ENCODE measurements at places on chromosomes 11 and 22. TPM values are rescaled to one million over a fixed set of nuclear protein-coding genes. Genes with fewer than 3 reads are reported as not detected.

VPREB1 gene
- total RNA-seq = not detected

SLC22A6 gene
- total RNA-seq = not detected

DNA sequence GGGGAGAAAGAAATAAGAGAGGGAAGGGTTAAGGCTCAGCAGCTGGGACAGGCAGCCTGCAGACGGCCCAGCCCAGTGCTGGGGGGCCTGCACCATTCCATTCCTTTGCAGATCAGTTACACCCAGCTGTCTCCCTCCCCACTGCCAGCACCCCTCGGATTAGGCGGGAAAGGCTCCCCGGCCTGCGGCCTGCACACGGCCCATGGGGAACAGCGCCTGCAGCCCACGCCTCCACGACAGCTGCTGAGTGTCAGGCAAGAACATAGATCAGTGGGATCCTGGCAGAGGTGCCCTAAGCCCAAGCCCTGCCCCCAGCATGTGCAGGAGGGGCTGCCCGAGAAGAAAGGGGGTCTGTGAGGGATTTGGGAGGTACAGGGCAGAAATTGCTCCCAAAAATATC lies 65.8 kb upstream of the MYOD1 start:
- no peak for DNase-seq

DNA sequence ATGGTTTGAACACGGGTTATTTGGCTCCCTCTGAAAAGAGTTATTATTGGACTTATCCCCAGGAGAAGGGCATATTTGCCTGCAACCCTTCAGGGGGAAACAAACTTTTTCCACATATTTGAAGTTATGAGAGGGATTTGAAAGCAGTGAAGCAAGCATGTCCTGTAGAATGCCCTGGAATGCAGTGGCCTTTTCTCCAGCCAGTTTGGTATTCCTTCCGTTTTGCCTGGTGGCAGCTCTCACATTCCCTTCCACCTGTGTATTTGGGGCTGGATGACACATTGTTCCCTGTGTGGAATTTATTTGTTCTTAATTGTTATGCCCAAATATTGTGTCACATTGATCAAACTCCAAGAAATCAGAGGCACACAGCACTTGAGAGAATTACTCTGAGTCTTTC lies 59.0 kb downstream of the OSBP2 start:
- DNase-seq = no peak

GRCh38 chr11:66056501-66056900 lies 4.3 kb downstream of the SF3B2 start:
- no peak for DNase-seq
